ENCODE measurements at places on chromosomes 11 and 22.

GRCh38 chr11:74677131-74677530, 54.1 kb downstream of the CHRDL2 start:
- no peak for DNase-seq

DNA sequence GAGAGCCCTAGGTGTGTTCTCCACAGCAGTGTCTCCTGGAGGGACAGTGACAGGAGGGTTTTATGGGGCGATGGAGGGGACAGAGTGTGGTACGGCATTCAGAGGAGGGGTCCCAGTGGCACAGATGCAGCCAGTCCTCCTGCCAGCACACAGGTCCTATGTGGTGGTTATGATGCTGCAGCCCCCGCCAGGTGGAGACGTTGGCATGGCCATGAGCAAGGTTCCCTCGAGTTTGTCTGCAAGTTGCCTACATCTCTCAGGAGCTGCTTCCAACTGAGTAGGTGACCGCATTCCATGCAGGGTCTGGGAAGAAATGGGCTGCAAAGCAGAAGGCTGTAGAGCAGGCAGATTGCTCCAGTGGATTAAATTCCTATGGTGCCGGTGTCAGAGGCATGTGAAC, 646.0 kb downstream of the TBC1D22A start:
- DNase-seq: no peak

DNA sequence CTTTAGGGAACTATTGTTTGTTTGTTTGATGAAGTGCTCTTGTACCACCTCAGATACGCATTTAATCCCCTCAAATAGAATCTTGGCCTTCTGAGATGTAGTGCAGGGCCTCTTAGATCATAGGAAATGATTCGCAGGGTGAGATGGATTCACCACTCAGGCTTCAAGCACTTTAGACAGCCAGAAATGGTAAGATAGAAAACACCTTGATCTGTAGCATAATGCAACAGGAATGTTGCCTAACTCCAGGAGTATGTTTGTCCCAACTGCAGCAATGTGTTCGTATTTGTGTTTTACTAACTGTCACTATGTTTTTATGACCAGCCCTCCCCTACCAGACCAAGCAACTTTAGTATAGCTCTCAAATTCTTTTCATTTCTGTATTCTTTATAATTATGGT, 761.2 kb downstream of the NELL1 start:
- no peak for DNase-seq

GRCh38 chr11:61554172-61554988, 26.5 kb downstream of the SYT7 start:
- DNase-seq: no peak

DNA sequence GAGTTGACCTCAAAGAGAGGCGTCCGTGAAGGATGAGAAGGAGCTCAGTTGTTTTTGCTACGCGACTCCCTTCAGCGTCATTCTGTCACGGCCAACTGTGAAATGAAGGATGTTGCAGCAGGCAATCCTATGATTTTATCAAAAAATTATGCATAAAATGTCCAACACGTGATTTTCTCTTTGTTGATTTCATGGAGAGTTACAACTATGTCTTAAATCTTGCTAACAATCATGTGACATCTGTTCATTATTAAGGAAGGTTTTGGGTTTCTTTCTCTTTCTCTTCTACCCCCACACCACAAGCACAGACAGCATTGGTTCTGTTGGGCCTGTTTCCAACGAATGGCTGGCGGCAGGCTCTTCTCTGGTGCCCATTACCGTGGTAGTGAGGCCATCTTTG, 3.7 kb downstream of the KRTAP5-4 start:
- no peak for DNase-seq
